ENCODE measurements at places on chromosomes 5 and 9. TPM values are rescaled to one million over a fixed set of nuclear protein-coding genes. Genes with fewer than 3 reads are reported as not detected.

The AQP3 gene
- 484 TPM for polyA plus RNA-seq

The TCF7 gene
- polyA plus RNA-seq: 474 TPM

The SPIN1 gene
- polyA plus RNA-seq: 23.7 TPM

The PCDHGA6 gene
- polyA plus RNA-seq: 0.03 TPM

The DOCK8 gene
- polyA plus RNA-seq: 31.0 TPM

The IDNK gene
- polyA plus RNA-seq: 18.8 TPM

The SPATA31A3 gene
- polyA plus RNA-seq: not detected
